ENCODE measurements at places on chromosomes 5 and 9. TPM values are rescaled to one million over a fixed set of nuclear protein-coding genes. Genes with fewer than 3 reads are reported as not detected.

DNA sequence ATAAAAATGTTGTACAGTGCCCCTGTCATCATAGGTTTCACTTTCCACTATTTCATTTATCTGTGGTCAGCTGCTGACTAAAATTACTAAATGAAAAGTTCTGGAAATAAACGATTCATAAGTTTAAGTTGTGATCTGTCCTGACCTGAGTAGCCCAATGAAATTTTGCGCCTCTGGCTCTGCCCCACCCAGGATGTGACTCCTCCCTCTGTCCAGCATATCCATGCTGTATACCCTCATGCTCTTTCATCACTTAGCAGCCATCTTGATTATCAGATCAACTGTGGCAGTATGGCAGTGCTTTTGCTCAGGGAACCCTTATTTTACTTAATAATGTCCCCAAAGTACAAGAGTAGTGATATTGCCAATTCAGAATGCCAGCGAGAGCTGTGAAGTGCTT is 97.3 kb downstream of the STARD4 start:
- no peak for DNase-seq

The ADAMTS19 gene
- total RNA-seq = 0.72 TPM

The PCDHA9 gene
- not detected for total RNA-seq

DNA sequence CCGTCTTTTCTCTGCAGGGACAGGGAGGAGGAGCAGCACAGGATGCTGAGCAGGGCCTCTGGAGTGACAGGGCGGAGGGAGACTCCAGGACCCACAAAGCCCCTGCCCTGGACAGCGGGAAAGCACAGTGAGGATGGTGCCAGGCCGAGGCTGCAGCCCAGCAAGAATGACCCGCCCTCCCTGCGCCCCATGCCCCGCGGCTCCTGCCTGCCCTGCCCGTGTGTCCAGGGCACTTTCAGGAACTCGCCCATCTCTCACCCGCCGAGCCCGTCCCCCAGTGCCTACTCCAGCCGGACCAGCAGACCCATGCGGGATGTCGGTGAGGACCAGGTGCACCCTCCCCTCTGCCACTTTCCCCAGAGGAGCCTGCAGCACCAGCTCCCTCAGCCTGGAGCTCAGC is 9.1 kb upstream of the EXOC3 start:
- no peak for DNase-seq

DNA sequence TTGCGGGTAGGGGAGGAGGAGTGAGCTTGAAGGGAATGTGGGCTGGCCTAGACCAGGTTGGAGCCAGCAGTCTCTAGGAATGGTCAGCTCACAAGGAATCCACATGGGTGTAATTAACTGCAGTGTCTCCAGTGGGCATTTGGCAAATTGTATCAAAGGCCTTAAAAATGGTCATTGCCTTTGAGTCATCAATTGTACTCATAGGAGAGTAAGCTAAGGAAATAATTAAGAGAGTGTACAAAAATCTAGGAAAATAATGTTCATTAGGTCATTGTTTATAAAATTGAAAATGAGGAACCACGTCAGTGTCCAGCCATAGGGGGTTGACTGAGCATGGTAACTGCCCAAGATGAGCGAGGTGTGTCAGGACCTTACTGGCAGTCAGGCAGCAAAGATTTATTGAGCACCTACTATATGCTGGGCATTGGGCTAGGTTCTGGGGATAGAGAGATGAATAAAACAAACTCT is 29.8 kb upstream of the RPL26L1 start:
- no peak for DNase-seq

The VCAN gene
- 323 TPM for total RNA-seq

The OTP gene
- total RNA-seq = not detected

DNA sequence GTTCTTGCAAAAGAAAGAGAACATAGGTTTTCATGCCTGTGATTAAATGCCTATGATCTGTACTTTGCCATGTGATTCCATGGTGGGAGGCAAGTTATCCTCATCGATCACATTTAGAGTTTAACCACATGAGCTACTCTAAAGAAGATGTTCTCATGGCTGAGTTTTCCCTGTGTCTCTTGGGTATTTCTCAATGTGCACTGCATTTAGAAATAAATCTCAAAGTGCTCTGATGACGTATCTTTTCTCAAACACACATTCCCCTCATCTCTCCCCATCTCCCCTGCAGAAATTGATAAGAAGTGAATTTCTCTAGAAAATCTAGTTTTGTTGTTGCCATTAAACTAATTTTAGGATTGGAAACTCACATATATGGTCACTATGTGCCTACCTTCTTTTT is 282.2 kb downstream of the SEMA5A start:
- no peak for DNase-seq

The DIPK1B gene
- total RNA-seq = 11.4 TPM

- no peak for DNase-seq
Measured at GRCh38 chr9:13879981-13880380, 434.0 kb downstream of the NFIB start.

GRCh38 chr5:100905259-100905914 is 2.3 kb upstream of the ST8SIA4 start:
- no peak for DNase-seq

- DNase-seq = no peak
Measured at GRCh38 chr5:139417214-139417613, 13.3 kb upstream of the SPATA24 start.

DNA sequence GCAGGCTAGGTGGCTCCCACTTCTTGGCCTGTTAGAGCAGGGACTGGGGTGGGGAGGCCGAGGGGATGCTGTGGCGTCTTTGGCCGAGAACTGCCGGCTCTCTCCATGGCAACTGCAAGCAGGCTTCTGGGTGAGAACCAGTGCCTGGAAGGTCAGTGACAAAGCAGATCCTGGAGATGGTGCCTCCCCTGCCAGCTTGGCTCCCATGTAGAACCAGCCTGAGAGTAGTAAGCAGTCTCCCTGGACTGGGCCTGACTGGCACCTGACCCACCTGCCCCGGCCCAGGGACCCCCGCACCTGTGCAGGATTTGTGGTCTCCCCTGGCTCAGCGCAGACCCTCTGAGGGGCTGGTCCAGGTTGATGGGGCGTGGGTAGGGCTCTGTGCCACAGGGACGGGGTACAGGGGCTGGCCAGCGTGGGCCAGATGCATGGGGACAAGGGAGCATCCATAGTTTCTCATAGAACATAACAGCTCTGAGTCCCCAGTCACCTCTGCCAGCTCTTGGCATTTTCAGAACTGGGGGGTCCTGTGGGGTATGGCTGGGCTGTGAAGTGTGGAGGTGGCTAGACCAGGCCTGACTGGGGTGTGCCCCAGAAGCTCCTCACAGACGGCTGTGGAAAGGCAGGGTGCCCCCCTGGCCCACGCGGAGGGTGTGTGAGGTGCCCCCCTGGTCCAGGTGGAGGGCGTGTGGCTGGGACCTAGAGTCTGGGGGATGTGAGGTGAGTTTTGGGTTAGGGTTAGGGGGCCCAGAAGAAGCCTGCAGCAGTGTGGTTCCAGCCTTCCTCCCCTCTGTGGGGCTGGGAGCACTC is 22.2 kb downstream of the CACNA1B start:
- no peak for DNase-seq

DNA sequence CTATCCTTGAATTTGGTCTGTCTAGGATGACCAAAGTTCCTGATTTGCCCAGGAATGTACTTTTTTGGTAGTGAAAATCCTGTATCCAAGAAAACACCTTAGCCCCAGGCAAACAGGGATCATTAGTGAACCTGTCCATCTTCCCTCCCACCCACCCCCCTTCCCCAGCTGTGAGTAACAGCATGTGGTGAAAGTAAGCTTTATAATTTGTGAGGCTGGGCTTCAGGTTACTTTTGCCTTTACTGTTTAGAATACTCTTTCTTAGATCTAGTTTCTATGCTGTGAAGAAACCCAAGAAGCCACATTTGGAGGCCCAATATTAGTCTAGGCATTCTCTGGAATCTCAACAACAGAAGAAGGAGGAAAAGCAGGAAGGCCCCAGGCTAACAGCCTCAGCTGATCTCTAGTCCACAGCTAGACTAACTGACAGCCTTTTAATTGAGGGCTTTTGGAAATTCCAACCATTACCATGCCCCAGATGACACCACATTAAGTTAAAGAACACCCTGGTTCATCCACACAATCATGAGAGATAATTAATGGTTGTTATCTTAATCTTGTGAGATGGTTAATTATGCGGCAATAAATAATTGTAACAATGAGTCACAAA is 703.0 kb upstream of the NUDT12 start:
- no peak for DNase-seq

The PCDHB13 gene
- total RNA-seq = 0.23 TPM

The PHAX gene
- 54.7 TPM for total RNA-seq

The FOXD4L5 gene
- not detected for total RNA-seq
